ENCODE measurements at places on chromosomes 5 and 9.

DNA sequence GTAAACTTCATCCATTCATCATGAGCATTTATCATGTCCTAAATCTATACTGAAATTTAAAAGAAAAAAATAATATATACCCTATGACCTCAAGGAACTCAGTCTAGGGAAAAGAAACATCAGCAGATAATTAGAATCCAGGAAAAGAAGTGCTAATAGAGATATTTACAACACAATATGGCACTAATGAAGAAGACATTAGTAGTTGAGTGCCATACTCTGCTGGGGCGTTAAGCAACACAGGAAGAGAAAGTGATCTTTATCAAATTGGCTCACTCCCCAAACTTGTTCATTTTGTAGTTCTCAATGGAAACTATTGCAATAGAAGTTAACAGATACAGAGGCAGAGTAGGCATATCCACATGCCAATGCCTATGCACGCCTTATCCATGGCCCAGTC is 27.5 kb downstream of the GABRA6 start:
- DNase-seq: no peak

DNA sequence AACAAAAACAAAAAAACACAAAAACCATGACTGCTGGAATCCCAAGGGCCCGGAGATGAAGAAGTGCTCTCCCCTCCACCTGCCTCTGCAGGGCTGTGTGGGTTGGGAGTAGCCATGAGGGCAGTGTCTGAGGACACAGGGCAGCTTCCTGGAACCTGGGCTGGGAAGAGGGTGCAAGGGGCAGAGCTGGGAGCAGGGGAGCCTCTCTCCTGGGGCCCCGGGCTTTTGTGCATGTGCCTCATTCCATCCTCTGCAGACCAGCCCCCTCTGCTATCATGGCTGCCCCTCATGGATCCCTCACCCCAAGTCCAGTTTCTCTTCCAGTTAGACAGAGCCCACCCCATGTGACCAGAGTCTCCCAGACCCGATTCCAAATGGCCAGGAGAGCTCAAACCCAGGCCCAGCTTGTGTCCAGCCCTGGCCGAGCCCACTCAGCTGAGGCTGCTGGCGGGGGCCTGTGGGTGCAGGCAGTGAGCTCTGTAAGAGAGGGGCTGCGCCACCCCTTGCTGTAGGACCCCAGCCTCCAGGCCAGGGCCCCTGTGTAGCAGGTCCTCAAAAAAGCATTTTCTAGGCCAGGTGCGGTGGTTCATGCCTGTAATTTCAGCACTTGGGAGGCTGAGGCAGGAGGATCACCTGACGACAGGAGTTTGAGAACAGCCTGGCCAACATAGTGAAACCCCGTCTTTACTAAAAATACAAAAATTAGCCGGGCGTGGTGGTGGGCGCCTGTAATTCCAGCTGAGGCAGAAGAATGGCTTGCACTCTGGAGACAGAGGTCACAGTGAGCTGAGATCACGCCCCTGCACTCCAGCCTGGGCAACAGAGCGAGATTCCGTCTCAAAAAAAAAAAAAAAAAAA is 44.5 kb downstream of the PLPP7 start:
- no peak for DNase-seq

- DNase-seq: no peak
Measured at GRCh38 chr5:148374690-148375360, 8.9 kb upstream of the FBXO38 start.

DNA sequence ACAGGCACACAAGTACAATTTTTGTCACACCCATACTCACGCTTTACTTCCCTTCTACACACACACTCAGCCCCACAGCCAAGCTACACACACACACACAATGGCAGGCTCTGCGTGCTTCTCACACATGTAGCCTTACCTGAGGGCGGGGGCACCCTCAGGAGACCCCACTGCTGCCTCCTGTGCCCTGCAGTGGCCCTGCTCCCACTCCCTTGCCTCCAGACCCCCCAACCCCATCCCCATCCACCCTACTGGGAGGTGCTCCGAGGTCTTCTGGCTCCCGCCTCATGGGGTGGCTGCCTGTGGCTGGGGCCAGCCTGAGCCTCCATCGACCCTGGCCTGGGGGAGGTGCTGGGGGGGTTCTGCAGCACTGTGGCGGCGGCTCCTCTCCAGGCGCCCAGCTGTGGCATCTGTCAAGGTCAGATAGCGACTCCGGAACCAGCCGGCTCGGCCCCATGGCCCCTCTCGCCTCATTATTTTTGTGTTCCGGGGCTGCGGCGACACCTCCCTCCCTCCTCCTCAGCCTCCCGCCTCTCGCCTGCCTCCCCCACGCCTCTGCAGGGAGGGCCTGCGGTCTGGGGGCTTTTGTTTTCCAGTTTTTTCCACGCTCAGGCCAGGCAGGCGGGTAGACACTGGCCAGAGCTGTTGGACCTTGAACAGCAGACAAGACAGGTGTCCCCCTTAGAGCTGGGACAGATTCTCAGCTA is 21.7 kb downstream of the CXXC5 start:
- DNase-seq: peak; percentile 70

DNA sequence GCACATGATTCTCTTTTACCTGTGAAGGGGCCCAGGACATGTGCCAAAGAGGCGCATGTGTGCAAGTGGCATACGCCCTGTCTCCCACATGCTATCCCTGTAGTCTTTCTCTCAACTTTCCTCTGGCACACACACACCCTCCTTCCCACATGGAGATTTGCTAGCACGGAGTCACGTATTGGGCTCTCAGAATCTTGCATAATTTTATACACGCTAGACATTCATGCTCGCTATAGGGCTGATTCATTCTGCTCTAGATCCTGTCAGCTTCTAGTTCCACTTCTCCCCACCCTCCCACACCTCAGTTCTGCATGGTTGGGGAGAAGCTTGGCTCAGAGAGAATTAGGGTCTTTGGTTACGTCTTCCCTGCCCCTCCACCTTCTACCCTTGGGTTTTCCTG is 72.8 kb downstream of the CD180 start:
- no peak for DNase-seq

Data from GM19239 (cell line).